Stimulated activated CD4-positive, alpha-beta T cell treated with anti-CD3 and anti-CD28 coated beads, Interleukin-4, amount 100 ng/mL, for 24 hours (primary cell): ENCODE measurements at places on chromosomes 5 and 9.
A peak's percentile ranks its signal among the peaks of the same experiment; 100 is the strongest.

DNA sequence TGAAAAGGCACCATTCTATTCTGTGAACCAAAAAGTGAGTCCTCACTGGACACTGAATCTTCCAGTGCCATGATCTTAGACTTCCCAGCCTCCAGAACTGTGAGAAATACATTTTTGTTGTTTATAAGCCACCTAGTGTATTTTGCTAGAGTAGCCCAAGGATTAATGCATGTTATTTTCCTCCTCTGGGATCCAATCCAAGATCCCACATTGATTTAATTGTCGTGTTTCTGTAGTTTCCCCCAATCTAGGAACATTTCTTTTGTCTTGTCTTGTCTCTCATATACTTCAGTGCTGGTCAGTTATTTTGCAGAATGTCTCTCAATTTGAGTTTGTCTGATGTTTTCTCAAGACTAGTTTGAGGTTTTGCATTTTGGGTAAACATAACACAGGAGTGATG lies 36.4 kb downstream of the GDNF start:
- no peak for DNase-seq

- DNase-seq = no peak
These were observed 459.6 kb downstream of the RAB3C start for GRCh38 chr5:59042201-59043055.

DNA sequence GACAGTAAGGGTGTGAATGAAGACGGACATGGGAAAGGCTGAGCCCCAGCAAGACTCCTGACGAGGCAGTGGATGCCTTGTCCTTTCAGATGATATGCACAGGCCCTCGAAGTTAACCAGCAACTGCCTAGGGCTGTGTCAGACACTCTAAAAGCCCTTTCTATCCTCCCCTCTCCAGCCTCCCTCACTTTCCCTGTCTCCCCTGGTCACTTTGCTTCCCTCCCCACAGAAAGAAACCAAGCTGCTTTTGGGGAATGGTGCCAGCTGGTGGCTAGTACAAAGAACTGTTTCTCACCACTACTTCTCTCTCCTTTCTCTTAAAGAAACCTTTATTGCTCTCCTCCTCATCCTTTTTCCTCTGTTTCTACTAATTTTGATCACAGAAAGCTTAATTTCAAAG lies 21.4 kb downstream of the LHFPL2 start:
- no peak for DNase-seq

DNA sequence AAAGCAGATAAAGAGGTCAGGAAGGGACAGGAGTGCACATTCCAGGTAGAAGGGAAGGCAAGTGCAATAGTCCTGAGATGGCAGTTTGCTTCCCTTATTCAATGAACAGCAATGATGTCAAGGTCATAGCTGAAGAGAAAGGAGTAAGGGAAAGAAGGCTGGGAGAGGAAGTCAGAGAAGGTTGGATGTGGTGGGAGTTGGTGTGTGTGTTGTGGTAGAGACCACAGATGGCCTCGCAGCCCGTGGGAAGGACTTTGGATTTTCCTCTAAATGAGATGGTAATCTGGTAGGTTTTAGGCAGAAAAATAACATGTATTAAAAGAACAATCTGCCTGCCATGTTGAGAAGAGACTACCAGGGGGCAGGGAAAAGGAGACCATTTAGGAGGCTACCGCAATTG lies 25.1 kb upstream of the LPAR1 start:
- no peak for DNase-seq

- no peak for DNase-seq
These were observed 135.5 kb downstream of the PAX5 start for GRCh38 chr9:36898431-36899020.

DNA sequence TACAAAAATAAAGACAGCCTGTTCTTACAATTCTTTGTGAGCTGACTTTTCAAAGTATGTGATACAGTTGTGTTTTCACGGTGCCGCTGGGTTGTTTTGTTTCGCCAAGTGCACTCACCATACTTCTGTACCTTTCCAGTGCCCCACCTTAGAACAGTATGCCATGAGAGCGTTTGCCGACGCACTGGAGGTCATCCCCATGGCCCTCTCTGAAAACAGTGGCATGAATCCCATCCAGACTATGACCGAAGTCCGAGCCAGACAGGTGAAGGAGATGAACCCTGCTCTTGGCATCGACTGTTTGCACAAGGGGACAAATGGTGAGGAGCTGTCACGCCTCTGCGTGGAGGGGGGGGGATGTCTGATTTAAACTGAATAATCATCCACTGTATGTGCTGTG lies 12.9 kb downstream of the CCT5 start:
- no peak for DNase-seq

DNA sequence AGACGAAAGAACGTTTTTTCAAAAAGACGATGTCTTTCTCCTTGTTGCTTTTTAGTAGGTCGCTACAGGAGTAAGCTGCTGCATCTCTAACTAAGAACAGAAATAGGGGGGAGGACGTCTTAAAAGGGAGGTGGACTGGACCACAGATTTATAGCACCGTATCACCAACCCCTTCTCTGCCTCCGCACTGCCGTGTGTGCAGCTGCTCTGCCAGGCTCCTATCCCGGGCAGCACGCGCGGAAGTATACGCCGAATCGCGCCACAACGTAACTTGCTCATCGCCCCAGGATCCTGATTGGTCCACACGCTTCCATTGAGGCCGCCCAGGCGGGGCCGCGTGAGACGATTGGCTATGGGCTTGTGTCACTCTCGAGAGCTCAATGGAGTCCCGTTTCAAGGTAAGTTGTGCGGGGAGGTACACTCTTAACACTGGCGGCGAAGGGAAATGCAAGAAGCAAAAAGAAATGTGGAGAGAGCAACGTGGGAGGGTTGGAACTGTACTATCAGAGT lies at the start of gene ELAVL2:
TSS of gene ELAVL2 (minus strand) at position 121 of the 510 bp plus-strand sequence. CDS start 64,006 bp downstream, outside the sequence.
- DNase-seq = peak; percentile 41

DNA sequence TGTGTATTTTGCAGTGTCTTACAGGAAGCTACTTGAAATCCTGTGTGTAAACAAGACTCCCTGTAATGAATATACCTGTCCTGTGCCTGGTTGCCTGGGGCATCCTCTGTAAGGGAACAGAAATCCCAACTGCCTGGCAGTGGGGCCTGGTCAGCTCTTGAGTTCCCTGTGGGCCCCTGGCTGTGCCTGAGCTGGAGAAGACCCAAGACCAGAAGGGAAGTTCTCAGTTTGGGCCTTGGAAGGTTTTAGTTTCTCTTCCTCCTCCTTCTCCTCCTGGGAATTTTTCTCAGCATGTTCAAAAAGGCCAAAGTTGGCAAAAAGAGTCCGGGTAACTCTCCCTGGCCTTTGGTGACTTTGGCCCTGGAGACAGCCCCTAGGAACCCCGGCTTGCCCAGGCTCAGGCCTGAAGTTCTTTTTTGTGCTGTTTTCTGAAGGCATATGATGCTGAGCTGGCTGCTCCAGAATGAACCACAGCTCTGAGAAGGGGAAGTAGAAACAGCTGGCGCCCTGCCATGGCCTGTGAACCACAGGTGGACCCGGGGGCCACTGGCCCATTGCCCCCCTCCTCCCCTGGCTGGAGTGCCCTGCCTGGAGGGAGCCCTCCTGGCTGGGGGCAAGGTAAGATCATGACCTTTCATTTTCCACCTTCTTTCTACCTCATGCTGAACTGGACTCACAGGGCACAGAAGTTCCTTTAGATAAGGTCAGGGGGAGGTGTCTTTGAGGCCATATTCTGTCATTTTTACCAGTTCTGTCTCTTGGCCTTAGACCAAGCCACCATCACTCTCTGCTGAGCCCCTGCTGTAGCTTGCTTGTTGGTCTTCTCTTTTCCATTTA lies 5.8 kb downstream of the TMEM268 start:
- DNase-seq = no peak

GRCh38 chr9:21266733-21267484 lies 27.1 kb upstream of the IFNA14 start:
- DNase-seq = no peak

GRCh38 chr5:154298065-154298464 lies 107.5 kb downstream of the GALNT10 start:
- no peak for DNase-seq

GRCh38 chr9:112556497-112557442 lies 70.1 kb downstream of the KIAA1958 start:
- DNase-seq = no peak

DNA sequence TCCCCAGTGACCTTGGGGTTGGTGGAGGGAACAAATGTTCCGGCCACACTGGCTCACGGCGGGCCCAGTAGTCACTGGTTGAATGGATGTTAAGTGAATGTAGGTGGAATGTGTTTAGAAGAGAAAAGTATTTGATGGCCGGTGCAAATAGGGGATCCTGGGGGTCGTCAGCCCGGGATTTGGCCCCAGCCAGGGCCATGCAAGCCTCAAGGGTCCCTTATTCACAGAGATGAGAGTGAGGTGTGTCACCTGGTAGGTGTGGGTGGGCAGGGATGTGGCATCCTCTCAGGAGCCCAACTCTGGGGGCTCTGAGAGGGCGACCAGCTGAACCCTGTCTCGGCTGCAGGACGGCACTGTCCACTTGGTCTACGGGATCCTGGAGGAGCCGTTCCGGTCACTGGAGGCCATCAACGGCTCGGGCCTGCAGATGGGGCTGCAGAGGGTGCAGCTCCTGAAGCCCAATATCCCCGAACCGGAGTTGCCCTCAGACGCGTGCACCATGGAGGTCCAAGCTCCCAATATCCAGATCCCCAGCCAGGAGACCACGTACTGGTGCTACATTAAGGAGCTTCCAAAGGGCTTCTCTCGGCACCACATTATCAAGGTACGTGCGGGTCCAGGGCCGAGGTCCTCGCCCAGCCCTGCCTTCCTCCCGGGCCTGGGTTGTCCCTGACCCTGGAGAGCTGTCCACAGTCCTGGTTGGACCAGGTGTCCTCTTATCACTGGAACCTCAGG lies 5.9 kb downstream of the DBH start:
- no peak for DNase-seq

DNA sequence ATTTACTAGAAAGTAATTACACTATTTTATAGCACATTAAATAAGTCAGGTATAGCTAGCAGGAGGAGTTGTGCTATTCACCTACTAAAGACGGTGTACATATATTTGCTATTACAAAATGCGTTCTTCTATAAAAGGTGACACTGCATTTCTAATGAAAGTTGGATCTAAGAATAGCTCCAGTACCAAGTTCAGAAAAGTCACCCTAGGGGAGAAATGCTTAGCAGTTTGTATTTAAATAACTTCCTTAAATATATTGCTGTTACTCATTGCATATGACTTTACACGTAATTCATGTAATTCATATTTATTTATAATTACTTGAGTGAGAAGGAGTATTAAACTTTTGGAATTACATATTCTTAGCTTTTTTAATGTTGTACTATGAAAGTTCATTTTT lies 7.0 kb upstream of the SUB1 start:
- no peak for DNase-seq

DNA sequence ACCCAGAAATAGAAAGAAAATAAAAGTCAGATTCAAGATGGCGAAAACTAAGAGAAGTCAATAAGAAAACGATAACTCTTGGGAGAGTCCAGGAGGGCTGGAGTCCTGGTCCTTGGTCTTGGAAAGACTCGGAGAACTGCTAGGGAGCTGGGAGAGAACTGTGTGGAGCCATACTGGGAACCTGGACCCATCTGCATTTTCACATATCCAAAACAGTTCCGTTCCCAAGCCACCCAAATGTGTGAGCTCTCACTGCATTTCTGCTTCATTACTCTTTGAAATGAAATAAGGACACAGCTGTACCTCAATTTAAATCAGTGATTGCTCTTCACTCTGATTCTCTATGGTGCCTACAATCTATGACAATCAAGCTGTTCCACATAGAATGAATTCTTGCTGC lies 68.1 kb upstream of the CER1 start:
- no peak for DNase-seq

DNA sequence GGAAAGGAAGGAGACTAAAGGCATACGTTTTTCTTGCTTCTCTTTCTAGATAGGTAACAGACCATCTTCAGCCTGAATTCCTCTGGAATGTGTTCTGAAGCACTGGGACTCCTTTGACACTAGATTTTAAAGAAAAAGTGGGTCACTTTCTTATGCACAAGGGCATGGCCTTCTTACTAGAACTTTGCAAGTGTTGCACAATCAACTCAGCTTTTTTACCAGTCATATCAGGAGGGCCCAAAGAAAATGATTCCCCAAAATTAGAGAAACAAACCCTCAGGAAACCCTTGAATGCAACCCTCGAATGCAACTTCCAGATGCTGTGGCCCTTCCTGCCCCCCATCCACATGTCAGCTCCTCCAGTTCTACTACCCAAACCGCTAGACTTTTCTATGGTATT lies 93.9 kb downstream of the YTHDC2 start:
- DNase-seq = no peak

GRCh38 chr9:34203992-34204635 lies 25.3 kb downstream of the UBAP1 start:
- DNase-seq = no peak

DNA sequence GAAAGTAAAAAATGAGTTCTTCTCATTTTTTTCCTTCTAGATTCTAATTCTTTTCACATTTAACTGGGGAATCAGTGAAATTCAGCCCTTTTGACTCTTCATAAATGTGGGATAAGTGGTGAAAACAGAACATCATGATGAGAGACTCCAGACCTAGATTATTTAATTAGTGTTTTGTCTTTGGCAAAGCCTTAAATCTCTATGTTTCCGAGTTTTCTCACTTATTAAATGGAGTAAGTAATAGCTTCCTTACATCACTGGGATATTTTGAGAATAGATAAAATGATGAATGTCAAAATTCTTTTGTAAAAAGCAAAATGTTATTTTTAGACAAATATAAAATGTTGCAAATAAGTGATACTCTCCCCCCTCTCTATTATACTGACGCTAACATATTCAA lies 468.6 kb upstream of the ARRDC3 start:
- no peak for DNase-seq

DNA sequence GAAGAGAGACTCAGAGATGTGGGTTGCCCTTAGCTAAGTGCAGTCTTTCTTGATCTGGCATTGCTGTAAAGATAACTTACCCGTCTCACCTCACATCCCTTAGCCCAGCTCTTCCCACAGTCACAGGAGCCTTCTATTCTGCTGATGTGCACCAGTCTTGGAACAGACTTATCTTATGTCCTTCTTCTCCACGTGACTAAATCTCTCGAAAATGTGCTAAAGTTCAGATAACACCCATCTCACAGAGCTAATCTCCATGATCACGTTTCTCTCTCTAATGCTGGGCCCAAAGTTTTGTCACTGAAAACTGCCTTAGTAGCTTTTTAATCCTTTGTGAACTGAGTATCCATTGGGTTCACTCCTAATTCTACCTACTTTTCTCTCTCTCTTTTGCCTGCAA lies 16.7 kb downstream of the SLC36A1 start:
- DNase-seq = no peak

GRCh38 chr5:1231354-1231905 lies 6.2 kb downstream of the SLC6A18 start:
- DNase-seq = no peak

GRCh38 chr9:121354762-121355161 lies 15.3 kb downstream of the STOM start:
- no peak for DNase-seq

DNA sequence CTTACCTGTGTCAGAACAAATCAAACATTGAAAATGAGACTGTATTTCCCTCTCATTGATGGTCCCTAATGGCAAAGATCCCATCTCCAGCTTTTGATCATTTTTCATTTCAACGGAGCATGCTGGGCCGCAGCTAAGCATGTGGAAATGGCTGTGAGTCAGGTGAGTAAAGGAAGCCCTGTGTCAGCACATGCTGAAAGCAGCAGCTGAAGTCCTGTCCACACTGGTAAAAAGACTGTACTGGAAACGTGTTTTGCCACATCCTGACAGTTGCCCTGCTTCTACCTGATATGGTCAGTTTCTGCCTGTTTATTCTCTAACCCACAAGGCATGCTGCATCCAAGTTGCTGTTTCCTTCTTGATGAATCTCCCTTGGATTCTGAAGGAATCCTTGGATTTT lies 330.1 kb downstream of the EFNA5 start:
- DNase-seq = no peak

GRCh38 chr9:129612123-129612522 lies 8.8 kb downstream of the C9orf50 start:
- DNase-seq = no peak

- DNase-seq = no peak
These were observed 33.1 kb downstream of the ANKRD33B start for GRCh38 chr5:10596886-10597451.
